LoVo (cell line): ENCODE measurements at places on chromosomes 3 and 15.
A peak's percentile ranks its signal among the peaks of the same experiment; 100 is the strongest.

GRCh38 chr3:76345878-76346277 is 560.5 kb upstream of the ZNF717 start:
- no peak for DNase-seq

DNA sequence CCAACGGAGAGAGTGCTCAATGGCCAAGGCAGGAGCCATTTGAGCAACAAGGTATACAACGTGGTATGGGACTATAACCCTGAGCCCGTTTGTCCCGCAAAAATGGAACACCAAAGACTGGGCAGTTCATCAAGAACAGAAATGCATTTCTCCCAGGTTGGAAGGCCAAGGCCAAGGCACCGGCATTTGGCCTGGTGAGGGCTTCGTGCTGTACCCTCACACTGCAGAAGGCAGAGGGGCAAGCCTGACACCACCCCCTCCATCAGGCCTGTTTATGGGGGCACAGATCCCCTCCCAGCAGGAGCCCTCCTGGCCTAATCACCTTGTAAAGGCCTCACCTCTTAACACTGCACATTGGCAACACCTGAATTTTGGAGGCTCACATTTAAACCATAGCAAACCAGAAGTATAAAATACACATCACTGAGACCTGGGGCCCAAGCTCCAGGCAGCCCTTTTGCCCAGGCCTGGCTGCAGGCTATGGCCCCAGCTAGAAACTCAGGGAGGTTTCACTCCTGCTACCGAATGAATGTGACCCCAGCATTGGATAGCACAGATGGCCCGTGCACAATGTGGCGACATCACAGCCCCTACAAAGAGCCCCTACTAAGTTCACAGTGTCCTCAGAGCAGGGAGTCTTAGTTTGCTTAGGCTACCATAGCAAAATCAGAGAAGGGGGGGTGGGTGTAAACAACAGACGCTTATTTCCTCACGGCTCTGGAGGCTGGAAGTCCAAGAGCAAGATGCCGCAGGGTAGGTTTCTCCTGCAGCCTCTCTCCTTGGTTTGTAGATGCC is 47.1 kb downstream of the KLF15 start:
- DNase-seq: no peak

GRCh38 chr3:42581400-42581708 is 413 bp downstream of the SEC22C start:
- DNase-seq: no peak

DNA sequence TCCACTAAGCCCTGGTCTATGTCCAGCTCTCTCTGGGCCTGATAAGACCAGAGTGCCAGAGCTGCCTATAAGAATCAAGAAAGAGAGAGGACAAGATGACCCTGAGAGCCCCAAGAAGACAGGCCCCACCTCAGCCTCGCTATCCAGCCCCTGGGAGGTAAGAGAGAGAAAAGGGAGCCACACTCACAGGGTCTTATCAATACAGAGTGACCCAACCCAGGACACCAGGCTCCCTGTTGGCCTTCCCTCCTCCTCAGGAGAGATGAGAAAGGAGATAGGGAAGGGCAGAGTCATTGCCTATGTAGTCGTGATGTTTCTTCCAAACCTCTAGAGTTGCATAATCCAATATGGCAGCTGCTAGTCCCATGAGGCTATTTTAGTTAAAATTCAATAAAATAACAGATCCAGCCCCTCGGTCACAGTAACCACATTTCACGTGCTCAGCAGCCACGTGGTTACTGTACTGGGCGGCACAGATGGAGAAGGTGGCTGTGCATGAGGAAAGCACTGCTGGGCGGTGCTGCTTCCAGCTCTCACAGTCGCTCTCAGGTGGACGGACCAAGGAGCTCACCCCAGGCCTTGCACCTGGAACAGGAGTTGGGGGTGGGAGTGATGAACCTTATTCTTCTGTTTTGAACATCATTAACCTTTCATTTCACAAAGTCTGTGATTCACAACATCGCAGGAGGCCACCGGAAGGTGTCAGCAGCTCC is 525.8 kb downstream of the SHQ1 start:
- DNase-seq: no peak

DNA sequence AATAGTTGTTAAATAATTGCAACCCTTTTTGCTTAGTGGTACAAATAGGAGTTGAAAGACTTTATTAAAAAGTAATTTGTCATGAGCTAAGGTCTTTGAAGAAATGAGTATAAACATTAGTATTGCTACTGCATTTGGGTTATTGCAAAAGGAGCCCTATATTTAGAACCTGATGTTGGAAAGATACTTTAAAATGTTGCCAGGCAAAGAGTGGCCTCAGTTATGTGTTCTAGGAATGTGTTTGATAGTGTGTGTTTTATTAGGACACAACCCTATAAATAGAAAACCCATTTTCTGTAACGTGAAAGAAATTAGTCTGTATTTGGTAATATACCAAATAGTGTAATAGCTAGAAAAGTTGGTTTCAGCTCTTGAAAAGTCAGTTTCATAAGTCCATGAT is 10.7 kb downstream of the VPS8 start:
- no peak for DNase-seq

GRCh38 chr3:117801912-117802239 is 1092.3 kb downstream of the TUSC7 start:
- DNase-seq: no peak

DNA sequence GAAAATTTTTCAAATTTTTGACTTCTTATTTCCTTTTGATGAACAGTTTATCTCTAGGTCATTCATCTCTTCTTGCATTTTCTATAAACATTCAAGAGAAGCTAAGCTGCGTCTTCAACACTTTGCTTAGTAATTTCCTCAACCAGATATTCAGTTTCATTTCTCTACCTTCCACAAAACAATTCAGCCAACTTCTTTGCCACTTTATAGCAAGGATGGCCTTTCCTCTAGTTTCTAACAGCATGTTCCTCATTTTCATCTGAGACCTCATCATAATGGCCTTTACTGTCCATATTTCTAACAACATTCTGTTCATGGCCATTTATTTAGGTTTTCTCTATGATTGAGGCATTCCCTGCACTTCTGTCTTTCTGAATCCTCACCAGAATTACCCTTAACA is 90.0 kb downstream of the ARIH1 start:
- no peak for DNase-seq

DNA sequence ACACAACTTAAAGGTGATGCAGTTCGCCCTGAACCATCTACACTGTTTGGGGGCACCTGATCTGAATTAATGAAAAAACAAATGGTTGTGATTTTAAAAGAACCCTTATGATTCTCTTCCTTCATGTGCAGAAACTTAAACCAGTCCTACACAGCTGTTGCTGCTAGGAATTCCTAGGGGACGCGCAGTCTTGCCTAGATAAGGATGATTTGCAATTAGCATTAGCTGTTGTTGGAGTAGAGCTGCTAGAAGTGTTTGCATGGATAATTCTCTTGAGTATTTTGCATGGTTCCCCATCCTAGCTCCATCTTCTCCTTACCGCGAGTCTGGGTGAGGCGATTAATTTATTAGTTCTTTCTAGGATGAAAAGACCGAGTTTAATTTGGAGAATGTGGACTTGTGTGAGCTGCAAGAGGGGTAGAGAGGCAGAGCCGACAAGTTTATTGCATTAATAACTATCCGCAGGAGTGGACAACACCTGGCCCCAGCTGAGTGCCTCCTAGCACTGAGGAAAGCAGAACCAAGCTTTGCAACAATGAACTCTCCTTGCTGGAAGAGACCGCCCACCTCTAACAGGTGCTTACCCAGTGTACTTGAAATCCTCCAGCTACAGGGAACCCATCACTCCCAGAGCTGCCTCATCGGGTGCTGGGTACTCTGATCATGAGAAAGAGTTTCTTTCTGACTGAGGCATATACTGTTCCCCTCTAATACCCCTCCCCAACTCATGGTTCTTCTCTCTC is 75.0 kb upstream of the WNT7A start:
- no peak for DNase-seq

DNA sequence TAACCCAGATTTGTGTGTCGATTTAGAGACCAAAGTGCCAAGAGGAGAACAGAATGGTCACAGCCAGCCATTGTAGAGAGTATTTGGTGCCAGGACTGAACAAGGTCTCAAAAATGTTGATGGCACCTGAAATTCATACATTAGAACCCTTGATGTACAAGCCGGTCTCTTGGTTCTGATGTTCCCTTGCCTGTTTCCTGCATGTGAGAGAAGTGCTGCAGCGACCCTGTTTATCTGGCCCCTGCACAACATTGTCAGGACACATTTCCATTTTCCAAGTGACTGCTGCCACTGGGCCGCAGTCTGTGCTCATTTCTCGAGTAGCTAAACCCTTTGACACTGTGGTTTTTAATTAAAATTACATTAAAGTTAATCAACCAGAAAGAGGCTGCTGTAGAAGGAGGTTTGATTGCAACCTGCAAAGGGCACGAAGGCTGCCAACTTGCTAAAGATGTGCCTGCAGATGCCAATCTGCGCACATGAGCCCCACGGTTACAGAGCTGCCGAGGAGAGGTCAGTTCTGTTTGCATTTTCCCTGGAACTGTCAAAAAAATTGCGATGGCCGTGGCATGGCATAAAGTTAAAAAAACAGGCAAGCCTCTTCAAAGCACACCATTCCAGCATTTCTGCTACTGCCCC is 136.4 kb upstream of the CMC1 start:
- no peak for DNase-seq

- no peak for DNase-seq
Measured at GRCh38 chr3:82496890-82497560, 735.6 kb upstream of the GBE1 start.

GRCh38 chr3:193764959-193765358 is 172.0 kb downstream of the OPA1 start:
- DNase-seq: no peak

DNA sequence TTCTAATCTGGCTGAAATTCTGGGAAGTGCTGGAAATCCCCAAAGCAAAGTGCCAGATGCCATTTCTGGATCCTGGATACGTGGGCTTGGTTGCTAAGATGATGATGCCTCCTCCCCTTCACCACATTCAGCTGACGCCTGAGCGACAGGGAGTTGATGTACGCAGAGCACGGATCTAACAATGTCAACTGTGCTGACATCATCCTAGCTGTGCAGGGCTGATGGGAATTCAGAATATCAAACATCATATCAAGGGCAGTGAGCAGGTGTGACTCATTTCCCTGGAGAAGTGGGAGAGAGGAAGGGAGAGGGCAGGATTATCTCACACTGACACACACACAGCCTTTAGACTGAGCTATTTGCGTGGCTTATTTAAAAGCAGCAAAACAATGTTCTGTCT is 92.6 kb upstream of the ZBTB20 start:
- DNase-seq: peak; percentile 42

DNA sequence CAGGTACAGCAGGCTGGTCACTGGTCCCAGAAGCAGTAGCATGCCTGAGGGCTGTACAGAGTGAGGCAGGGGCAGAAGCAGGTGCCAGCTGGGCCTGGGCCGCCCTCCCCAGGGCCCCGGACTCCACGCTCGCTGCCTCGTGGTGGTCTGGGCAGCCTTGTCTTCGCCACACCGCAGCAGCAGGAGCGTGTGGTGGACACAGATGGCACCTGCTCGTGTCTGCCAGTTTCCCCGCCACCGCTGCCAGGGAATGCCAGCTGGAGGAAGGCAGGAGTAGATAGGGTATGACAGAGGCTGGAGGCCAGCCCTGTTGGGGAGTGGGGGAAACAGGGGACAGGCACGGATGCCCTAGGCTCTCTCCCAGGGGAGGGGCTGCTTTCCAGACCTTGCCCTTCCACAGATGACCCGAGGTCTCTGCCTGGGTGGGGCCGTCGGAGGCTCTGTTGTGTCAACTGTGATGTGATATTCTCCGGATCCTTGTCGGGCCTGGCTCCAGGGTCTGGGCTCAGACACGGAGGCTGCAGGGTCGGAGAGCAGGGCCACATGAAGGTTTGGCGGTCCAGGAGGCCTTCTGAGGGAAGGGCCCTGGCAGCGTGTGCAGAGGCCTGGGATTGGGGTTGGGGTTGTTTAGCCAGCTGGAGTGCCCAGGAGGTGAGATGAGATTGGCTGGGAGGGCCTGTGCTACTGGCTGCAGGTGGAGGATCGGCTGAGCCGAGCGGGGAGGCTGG is 33.6 kb downstream of the GOLGA6L10 start:
- no peak for DNase-seq

DNA sequence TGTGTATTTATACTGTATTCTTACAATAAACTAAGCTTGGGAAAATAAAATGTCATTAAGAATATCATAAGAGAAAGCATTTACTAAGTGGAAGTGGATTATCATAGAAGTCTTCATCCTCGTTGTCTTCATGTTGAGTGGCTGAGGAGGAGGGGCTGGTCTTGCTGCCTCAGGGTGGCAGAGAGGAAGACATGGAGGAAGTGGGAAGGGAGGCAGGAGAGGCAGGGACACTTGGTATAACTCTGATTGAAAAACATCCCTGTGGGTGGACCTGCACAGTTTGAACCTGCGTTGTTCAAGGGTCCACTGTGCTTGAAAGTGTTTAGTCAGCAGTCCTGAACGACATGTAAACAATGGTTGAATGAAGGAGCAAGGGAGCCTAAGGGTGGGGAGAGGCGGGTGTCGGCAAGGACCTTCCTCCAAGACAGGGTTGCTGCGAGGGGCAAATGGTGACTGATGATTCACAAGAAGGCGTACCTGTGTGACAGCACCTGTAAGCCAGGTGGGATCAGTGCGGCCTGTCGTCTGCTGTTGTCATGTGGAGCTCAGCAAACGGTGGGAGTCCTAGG is 103.8 kb upstream of the KLF13 start:
- no peak for DNase-seq

- no peak for DNase-seq
Measured at GRCh38 chr15:100221471-100222348, 120.1 kb downstream of the ADAMTS17 start.

GRCh38 chr3:44132061-44132460 is 109.6 kb upstream of the TOPAZ1 start:
- DNase-seq: no peak

GRCh38 chr3:182969277-182969676 is 11.1 kb downstream of the DCUN1D1 start:
- peak; percentile 16 for DNase-seq

DNA sequence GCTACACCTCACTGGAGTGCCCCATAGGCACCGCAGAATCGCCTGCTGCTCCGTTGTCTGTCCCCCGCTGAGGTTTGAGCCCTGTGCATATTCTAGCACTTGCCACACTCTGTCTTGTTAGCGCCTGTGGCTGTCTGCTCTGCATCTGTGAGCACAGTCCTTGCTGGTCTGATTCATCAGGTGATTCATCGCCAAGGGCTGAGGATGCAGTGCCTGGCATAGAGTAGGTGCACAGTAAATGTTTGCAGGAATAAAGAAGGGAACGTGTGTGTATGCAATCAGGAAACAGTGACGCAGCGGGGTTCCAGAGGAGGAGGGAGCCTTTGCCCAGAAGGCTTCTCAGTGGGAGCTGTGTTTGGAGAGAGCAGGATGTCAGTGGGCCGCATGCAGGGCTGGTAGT is 124.0 kb upstream of the PLXNA1 start:
- DNase-seq: no peak

DNA sequence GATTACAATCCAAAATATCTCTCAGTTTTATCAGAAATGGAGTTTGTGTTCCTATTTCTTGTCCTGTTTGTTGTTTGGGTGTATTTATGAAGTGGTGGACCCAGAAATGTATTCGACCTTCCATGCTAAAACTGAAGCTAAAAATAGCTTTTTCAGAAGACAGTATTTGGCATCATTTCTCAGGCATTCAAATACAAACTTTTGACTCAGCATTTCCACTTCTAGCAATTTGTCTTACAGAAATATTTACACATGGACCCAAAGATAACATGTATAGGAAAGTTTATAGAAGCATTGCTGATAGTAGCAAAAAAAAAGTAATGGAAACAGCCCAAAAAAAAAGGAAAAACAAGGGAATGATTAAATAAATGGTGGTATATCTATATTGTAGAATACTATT is 156.3 kb downstream of the HCN4 start:
- DNase-seq: no peak

- DNase-seq: no peak
Measured at GRCh38 chr3:14935592-14936345, 11.6 kb upstream of the NR2C2 start.

GRCh38 chr3:170420307-170420821 is 1.7 kb downstream of the CLDN11 start:
- DNase-seq: no peak
